ENCODE measurements at places on chromosomes 6 and 20. TPM values are rescaled to one million over a fixed set of nuclear protein-coding genes. Genes with fewer than 3 reads are reported as not detected.

GRCh38 chr6:127842562-127842961 lies 58.3 kb downstream of the THEMIS start:
- no peak for DNase-seq

GRCh38 chr20:46060301-46060881 lies 29.4 kb downstream of the NCOA5 start:
- DNase-seq = no peak

GRCh38 chr6:4606016-4606415 lies 170.2 kb upstream of the CDYL start:
- DNase-seq = no peak

DNA sequence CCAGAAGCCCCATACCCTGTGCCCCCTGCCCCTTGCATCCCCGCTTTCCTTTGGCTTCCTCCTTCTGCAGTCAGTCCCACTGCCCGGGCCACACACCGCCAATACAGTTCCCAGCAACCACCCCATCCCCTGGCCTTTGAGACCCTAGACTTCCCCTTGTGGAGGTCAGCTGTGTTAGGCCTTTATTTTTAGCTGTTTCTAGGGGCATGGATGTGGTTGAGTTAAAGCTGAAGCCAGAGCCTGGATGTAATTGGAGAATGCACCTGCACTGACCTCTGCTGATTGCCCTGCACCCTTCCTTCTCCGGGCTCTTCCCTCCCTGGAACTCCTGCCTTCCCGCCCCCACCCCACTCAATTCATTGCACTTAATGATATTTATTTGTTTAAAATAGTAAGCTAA lies 33.9 kb downstream of the LYRM2 start:
- no peak for DNase-seq

- DNase-seq = no peak
These were observed 306.4 kb upstream of the RNF217 start for GRCh38 chr6:124655866-124656265.

GRCh38 chr6:53154071-53154470 lies 5.4 kb upstream of the GCM1 start:
- DNase-seq = no peak

DNA sequence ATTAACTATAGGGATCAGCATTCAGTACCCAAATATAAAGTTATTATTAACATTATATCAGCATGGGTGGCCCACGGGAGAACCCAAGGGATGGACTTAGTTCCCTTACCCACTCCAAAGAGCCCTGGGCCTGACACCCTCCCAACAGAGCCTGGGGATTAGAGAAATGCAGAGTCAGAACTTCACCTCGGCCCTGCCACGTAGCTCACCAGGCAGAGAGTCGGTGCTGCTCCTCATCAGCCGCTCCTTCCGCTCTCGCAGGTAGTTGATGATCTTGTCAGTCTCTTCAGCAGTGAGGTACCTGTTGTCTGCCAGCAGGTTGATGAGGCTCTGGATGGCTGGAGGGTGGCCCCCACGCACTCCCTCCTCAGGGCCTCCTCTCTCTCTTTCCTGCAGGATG lies 26.6 kb downstream of the NCOA5 start:
- peak; percentile 36 for DNase-seq

- no peak for DNase-seq
These were observed 125.9 kb downstream of the EPHA7 start for GRCh38 chr6:93293460-93293859.

- no peak for DNase-seq
These were observed 25.3 kb upstream of the MDGA1 start for GRCh38 chr6:37723016-37723415.

DNA sequence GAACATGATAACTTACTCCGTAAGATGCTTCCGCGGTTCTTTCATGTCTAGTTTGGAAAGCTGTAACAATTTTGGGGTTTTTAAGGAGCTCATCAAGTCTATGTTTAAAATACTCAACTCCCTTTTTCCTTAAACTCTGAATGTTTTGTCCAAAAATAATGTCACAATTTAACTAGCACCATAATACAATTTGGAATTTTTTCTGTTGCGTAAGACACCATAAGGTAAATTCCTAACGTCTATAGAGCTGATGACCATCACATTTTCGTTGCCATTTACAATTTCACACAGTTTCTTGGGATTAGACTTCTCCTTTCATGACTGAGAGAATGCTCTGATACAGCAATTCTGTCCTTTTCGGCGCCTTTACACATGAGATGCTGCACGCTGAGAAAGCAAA lies 26.7 kb upstream of the FOXF2 start:
- DNase-seq = no peak

DNA sequence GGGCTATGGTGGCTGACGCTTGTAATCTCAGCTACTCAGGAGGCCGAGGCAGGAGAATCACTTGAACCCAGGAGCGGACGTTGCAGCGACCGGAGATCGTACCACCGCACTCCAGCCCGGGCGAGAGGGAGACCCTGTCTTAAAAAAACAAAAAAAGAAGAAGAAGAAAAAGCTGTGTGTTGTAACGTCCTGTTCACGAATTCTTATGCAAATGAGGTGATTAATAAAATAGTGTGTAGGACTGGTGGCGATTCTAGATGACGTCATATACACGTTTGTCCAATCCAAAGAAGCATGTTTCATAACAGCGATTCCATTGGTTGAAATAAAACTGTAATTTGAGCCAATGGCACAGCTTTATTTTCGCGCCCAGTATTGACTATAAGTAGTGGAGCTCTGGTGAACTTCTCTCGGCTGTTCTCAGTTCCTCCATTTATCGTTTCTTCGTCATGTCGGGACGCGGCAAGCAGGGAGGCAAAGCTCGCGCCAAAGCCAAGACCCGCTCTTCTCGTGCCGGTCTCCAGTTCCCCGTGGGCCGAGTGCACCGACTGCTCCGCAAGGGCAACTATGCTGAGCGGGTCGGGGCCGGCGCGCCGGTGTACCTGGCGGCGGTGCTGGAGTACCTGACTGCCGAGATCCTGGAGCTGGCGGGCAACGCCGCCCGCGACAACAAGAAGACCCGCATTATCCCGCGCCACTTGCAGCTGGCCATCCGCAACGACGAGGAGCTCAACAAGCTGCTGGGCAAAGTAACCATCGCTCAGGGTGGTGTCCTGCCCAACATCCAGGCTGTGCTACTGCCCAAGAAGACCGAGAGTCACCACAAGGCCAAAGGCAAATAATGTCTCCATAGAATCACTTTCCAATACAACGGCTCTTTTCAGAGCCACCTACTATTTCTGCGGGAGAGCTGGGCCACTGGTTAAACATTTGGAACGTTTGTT lies 47.0 kb downstream of the OR2B2 start:
- peak; percentile 74 for DNase-seq

DNA sequence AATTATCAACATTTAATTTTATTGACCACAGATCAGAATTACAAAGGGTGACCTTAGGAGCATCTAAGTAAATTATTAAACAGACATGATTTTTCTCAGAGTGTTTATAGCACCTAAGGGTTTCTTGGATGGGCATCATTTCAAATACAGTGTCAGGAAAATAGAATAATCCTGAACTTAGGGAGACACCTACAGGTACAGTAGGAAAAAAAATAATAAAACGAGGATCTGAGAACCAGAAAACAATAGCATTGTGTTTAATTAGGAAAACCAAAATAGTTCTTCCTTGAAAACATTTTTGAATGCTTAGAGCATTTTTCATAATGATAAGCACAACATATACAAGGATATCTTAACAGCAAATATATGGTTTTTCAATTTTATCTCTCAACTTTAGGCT lies 39.2 kb downstream of the MMUT start:
- DNase-seq = no peak

The TXLNB gene
- 3.0 TPM for total RNA-seq

The HLA-DRA gene
- total RNA-seq = 108 TPM

The GINS1 gene
- total RNA-seq = 1.4 TPM

The MYL9 gene
- total RNA-seq = 1,167 TPM

All from sigmoid colon (tissue), 7 donors.